Activated T-cell treated with anti-CD3 and anti-CD28 coated beads, Interleukin-2, amount 50 U/mL, for 72 hours (primary cell): ENCODE measurements at places on chromosomes 6 and 20. TPM values are rescaled to one million over a fixed set of nuclear protein-coding genes. Genes with fewer than 3 reads are reported as not detected.

Gene C4B
- total RNA-seq: 6.4 TPM

Gene OR2H1
- not detected for total RNA-seq

DNA sequence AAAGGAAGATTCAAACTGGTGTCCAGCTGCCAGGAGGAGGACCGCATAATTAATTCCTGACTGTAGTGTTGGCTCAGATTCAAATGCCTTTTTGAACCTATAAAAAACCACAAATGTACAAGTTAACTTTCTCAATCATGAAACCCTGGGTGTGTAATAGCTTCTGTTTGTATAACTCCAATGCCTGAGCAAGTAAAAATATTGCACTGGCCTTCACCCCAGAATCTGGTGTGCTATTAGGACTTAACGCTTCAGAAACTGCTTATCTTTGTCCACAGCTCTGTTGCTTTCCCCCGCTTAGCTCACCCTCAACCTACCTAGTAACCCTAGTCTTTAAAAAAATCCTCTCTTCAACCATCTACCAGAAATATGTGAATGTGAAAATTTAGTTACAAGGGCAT lies 119.1 kb upstream of the MAP7 start:
- H3K4me3 ChIP-seq: no peak overlapping the region
- no peak for DNase-seq
- peaks cover 3% of the 10 kb centered on the region for H3K36me3 ChIP-seq
- no peaks in the 10 kb centered on the region for H3K27me3 ChIP-seq
- H3K4me1 ChIP-seq: no peaks in the 10 kb centered on the region
- H3K27ac ChIP-seq: no peak overlapping the region

DNA sequence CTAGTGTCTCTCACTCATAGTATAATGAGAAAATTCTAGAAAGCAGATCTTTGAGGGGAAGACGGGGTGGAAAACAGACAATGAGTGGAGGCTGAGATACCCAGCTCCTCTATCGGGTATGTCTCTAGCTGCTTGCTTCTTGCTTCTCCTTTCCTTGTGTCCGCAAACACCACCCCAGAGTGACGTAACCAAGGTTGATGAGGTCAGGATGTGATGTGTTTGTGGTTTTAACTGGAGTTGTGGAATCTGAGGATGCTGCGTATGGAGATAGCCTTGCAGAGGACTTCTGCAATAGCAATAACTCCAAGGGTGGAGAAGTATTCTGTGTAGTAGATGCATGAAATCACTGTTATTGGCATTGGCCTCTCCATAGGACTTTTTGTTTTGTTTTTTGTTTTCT lies 132.7 kb upstream of the IFNGR1 start:
- no peaks in the 10 kb centered on the region for H3K27me3 ChIP-seq
- peaks cover 11% of the 10 kb centered on the region for H3K4me1 ChIP-seq
- no peak overlapping the region for H3K4me3 ChIP-seq
- no peaks in the 10 kb centered on the region for H3K36me3 ChIP-seq
- DNase-seq: no peak

GRCh38 chr6:12941422-12941821 lies 224.9 kb downstream of the PHACTR1 start:
- H3K4me1 ChIP-seq: peaks cover 11% of the 10 kb centered on the region
- H3K27ac ChIP-seq: no peak overlapping the region
- peaks cover 6% of the 10 kb centered on the region for H3K27me3 ChIP-seq
- DNase-seq: peak; percentile 5
- no peaks in the 10 kb centered on the region for H3K36me3 ChIP-seq
